Activated CD4-positive, alpha-beta T cell treated with anti-CD3 and anti-CD28 coated beads, Interleukin-2, amount 10 ng/mL, durations not matched to agents 7 days and 5 days (primary cell): ENCODE measurements at places on chromosomes 2 and 18.

DNA sequence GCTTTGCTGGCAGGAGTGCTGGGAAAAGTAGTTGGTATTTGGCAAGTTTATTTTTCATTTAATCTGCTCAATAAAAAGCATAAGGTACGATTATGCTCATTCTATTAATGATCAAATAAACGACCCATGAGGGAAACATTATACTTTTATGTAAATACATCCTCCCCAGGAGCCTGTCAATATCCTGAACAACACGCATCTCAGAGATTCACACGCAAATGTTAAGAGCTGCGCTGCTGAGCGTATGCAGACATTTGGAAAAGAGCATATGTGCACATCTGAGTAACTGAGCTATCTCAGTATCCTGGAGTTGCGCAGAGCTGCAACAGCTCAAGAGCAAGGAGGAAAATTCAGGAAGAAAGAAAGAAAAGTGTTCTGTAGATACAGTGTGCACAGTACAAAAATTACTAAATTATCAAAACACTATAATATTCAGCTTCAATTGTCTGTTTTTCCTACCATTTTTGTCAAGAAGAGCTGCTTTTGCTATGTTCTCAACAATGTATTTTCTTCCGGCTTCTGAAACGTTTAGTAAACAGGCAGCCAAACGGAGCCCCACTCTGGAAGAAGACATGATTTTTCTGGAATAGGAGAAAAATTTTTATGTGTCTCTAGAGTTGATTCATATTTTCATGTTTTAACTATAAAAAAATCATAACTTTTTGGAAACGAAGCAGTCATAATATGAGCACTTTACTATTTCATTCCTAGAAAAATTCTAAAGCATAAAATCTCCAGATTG lies 2.4 kb downstream of the FTCDNL1 start:
- DNase-seq = no peak

- DNase-seq = no peak
Observed at GRCh38 chr18:41391616-41392595, 563.1 kb upstream of the PIK3C3 start.

- no peak for DNase-seq
Observed at GRCh38 chr18:950882-951495, 46.3 kb downstream of the ADCYAP1 start.

GRCh38 chr18:48460929-48461583 lies 51.9 kb upstream of the ZBTB7C start:
- no peak for DNase-seq

GRCh38 chr2:37357530-37357929 lies 13.1 kb downstream of the QPCT start:
- no peak for DNase-seq

DNA sequence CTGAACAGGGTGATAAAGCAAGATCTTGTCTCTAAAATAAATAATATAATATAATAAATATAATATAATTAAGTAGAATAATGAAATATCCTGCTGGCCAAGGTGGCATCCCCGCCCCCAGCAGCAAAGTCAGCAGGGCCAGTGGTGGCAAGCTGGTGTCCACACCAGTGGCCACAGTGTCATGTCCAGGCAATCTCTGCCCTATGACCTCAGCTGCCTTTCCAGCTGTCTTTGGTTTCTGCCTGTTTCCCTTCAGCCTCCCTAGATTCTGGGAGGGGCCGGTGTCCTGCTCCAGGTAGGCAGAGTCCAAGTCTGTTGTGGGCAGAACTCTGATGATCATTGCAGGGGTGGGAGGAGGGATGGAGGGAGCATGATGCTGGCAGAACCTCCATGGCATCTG lies 16.2 kb upstream of the STEAP3 start:
- DNase-seq = no peak

DNA sequence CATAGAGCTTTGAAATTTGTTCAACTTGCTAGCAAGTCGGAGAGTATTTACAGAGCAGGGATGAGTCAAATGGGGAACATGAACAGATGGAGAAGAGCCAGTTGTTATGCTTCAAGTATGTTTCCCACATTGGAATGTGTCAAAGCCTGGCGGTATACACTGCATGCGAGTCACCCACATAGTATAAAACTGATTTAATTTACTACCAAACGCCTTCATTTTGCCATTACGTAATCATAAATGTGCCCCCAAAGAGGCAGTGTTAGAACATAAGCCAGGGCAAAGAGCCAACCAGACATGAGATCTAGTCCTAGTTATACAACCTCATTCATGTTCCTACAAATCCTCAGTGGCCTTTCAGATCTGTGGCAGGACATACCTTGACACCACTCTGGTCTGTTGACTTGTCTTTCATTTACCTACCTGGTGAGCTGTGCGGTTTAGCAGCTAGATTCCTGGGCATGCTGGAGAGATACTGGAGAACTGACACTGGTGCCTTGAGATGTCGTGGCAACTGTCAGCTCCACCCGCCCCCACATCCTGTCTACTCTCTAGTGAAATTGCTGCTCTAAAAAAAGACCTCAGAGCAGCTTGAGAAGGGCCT lies 21.7 kb upstream of the NRP2 start:
- peak; percentile 63 for DNase-seq

GRCh38 chr2:74148457-74149246 lies 940 bp upstream of the BOLA3 start:
- no peak for DNase-seq

- no peak for DNase-seq
Observed at GRCh38 chr2:74858281-74858680, 24.4 kb downstream of the HK2 start.

DNA sequence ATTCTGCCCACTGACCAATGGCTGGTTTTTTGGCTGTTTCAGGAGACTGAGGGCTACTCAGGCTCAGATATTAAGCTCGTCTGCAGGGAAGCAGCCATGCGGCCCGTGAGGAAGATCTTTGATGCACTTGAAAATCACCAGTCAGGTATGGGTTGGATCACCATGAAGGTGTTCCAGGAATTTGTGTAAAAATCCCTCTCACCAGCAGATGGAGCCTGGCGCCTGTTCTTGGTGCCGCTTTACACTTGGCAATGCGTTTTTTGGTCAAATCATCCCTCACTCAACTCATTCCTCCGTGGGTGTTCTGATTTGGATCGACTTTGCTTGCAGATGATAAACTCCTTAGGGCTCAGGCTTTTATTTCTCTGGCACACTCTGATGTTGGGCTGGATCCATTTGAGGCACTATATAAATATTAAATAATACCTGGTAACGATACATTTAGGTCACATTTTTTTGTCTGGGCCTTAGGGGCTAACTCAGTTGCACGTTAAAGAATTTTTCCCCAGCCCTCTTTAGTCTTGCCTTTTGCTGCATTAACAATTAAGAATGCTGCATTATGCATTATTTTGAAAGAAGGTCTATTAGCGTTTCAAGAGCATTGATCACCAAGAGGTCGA lies 50.0 kb downstream of the HDHD2 start:
- peak; percentile 66 for DNase-seq

- DNase-seq = no peak
Observed at GRCh38 chr2:63055226-63056106, 4.8 kb downstream of the OTX1 start.

DNA sequence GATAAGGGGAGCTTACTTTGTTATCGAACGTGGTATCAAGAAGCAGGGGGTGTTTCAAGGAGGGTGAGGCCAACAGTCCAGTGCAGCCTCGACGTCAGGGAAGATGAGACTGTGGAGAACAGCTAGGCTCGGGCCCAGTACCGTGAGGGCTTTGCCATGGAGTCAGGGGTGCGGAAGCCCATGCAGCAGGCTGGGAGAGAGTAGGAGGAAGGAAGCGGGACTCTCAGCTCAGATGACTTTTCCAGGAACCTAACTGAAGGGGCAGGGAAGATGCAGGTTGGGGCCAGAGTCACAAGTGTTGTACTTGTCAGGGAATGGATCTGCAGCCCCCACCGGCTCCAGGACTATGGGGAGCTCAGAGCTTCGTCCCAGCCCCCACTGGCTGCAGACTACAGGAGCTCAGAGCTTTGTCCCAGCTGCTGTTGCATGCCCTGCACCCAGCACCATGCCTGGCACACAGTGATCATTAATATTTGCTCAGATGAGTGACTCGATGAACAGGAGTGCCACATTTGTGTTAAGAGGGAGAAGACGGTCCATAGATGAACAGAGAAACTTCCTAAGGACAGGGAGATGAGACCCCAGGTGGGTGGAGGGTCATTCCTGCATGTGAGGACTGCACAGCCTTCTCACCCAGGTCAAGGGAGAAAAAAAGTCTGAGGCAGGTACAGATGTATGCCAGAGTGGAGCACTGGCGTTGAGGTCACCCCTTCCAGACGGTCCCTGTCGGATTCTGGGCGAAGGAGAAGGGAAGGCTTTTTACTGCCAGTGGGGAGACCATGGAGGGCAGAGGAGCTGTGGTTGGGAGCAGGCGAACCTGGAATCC lies 36.4 kb downstream of the PTGR3 start:
- no peak for DNase-seq

- no peak for DNase-seq
Observed at GRCh38 chr18:3604235-3604497, 154.2 kb downstream of the TGIF1 start.

GRCh38 chr2:229297247-229297646 lies 26.2 kb upstream of the PID1 start:
- no peak for DNase-seq

DNA sequence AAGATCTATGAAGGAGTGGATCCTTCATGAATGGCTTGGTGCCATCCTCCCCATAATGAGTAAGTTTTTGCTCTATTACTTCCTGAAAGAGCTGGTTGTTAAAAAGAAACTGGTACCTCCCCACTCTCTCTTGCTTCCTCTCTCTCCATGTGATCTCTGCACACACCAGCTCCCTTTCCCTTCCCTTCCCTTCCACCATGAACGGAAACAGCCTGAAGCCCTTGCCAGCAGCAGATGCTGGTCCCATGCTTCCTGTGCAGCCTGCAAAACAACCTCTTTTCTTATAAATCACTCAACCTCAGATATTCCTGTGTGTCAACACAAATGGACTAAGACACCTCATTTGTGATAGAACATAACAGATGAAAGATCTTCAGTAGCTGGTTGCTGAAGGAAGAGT lies 303.5 kb upstream of the ACVR2A start:
- DNase-seq = no peak
